Urothelium cell line (cell line): ENCODE measurements at places on chromosomes 6 and 20.

DNA sequence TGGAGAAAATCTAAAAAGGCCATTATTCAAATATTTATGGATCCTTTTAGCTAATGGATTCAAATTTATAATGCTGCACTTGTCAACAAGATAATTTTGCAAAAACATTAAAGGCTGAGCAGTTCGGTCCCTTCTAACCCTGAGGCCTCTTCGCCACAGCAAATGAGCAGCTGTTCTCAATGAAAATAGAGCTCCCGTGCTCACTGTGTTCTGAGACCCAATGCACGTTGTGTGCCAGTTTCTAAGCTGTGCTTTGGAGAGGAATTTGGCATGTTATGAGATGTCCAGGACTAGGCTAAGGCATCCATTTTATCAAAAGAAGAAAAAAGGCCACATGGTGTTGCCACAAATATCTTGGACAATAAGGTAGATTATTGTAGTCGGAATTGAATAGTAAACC is 220.1 kb upstream of the TSHZ2 start:
- DNase-seq: no peak

DNA sequence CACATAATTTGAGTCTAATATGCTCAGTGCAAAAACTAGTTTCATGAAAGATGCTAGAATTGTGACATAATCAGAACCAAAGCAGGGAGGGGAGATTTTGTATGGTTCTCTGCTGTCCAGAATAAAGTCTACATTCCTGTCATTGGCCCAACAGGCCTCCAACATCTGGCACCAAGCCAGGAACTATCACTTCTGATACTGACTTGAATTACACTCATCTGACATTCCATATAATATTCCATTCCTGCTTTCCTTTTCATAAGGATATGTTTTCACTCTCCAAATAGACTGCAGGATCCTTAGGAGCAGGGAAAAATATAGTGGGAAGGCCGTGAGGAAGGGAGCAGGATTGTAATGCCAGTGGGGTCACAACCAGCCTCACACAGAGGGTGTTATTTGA is 84.6 kb upstream of the BTN3A2 start:
- no peak for DNase-seq

- no peak for DNase-seq
These were observed 27.4 kb downstream of the NPEPL1 start for GRCh38 chr20:58719971-58720371.

GRCh38 chr6:138339024-138339423 is 38.7 kb upstream of the SMIM28 start:
- DNase-seq: no peak

- DNase-seq: no peak
These were observed 145.0 kb downstream of the LRRC1 start for GRCh38 chr6:53939830-53940229.

GRCh38 chr6:32785781-32786533 is 22.6 kb upstream of the HLA-DQB2 start:
- peak; percentile 70 for DNase-seq

- no peak for DNase-seq
These were observed 5.9 kb downstream of the SLC22A1 start for GRCh38 chr6:160127270-160128124.

DNA sequence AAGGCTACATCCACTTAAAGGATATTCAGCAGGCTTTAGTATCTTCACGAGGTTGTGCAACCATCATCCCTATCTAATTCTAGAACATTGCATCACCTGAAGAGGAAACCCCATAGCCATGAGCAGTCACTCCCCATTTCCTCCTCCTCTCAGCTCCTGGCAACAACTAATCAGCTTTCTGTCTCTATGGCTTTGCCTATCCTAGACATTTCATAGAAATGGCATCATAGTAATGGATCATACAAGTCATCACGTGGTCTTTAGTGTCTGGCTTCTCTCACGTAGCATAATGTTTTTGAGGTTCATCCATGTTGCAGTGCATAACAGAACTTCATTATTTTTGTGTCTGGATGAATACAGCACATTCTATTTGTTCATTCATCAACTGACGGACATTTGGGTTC is 20.5 kb downstream of the SNAI1 start:
- DNase-seq: no peak

DNA sequence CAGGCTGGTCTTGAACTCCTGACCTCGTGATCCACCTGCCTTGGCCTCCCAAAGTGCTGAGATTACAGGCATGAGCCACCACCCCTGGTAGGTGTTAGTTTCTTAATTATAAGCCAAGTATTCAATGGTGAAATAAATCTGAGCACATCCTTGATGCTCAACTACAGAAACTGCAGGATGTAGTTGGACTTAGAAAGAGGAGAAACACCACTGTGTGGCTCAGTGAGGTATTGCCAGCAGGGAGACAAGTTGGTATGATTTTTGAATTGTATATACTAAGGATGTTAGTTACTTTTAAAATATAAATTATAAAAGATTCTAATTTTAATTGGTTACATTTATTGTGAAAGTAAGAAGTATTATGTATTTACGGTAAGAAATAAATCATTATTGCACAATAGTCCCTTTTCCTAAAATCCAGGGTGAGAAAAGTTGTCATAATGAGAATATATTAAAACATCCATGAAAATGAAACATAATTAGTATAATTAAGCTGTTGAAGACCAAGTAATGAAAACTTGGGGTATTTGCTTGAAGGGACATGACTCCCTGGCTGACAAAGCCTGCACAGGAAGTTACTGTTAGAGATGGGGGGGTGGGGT is 17.6 kb downstream of the SLC18B1 start:
- DNase-seq: no peak

DNA sequence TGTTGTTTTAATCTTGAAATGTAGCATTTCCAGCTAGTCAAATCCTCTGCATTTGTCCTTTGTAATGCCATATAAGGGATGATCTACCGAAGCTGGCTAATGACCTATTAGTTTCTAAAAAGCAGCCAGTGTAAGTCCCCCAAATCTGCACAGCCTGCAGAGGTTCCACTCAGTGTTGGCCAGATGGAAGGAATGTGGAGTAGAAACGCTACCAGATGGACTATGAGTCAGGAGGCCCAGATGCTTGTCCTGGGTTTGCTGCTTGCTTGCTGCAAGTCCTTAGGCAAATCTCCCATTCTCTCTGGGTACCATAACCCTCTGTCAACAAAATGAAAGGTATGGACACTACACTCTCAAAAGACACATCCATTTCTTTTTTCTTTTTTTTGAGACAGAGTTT is 149.8 kb downstream of the BTBD9 start:
- DNase-seq: no peak

GRCh38 chr20:57451431-57451794 is 60.2 kb downstream of the RBM38 start:
- no peak for DNase-seq

DNA sequence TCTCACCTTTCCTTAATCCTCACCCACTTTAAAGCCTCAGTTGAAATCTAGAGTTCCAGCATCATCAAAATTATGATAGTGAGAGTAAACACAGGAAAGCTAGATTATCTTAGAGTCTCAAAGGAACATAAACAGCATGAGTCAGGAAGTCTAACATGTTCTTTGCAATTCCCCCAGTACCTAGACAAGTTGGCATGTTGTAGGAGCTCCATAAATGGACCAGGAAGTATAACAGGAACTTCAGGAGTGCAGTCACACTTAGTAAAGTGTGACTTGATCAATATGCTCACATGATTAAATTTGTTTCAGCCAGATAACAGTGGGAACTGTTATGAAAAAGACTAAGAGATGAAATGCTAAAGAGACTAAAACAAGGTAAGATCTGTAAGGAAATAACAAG is 834.4 kb downstream of the EYS start:
- DNase-seq: no peak

GRCh38 chr6:31792761-31793171 is 2.8 kb downstream of the VARS1 start:
- peak; percentile 45 for DNase-seq

- DNase-seq: no peak
These were observed 172.1 kb upstream of the ID4 start for GRCh38 chr6:19664878-19665612.

DNA sequence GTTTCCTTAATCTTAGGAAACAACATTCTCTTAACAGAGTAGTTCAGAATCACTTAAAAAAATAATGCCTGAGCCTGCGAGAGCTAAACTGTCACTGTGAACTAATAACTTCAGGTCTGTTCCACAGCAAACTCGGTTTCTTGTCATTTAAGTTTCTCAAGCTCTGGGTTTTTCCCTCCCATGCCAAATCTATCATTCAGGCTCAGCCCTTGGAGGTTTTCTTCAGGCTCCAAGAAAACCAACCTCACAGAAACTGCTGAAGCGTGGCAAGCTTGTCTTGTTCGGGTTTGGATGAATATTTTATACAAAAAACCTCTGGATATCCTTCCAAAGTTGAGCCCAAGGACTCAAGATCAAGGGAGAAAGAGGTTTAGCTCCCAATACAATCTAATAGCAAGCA is 99.7 kb upstream of the SNX9 start:
- no peak for DNase-seq

GRCh38 chr20:17854307-17854903 is 114.2 kb downstream of the SNX5 start:
- peak; percentile 48 for DNase-seq

GRCh38 chr6:134477991-134478635 is 160.2 kb upstream of the SGK1 start:
- DNase-seq: no peak

DNA sequence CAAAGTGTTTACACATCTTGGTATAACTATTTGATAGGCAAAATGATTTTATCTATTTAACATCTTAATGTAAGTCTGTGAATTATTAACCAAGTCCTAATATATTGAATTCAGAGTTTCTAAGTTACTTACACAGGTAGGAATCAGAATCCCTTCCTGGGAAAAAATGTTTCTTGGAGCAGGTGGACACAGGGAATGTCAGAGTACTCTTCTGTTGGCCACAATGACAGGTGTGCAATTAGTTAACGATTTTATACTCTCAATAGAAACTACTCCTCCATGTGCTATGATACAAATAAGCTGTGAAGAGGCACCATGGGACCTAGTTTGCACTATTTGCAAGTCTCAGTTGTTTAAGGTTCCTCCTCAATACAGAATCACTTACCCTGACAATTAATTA is 821 bp upstream of the TAAR5 start:
- DNase-seq: no peak

DNA sequence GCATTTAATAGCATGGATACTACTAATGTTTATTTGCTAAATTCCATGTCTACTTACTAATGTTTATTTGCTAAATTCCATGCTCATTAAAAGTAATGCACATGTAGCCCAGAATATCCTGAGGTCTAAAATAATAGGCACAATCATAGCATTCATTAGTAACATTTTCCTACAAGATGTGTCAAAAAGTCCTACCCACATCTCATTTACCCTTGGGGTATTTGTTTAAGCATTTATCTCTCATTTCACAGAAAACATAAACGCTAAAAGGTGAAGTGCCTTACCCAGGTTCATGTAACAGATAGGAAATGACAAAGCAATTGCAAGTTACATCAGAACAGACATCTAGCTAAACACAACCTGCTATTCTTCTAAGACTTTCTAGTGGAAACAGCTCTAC is 457.1 kb downstream of the HACE1 start:
- no peak for DNase-seq

GRCh38 chr6:100665041-100665380 is 200.3 kb upstream of the SIM1 start:
- DNase-seq: no peak

DNA sequence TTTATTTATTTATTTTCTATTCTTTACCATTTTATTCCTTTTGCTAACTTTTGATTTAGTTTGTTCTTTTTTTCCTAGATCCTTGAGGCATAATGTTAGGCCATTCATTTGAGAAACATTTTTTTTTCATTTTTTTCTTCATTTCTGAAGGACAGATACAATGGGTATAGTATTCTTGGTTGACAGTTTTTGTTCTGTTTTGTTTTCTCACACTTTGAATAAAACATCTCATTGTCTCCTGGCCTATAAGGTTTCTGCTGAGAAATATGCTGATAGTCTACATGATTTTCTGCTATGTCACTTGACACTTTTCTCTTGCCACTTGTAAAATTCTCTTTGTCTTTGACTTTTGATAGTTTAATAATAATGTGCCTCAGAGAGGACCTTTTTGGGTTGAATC is 294.6 kb upstream of the EPHA7 start:
- DNase-seq: no peak
